ENCODE measurements at places on chromosomes 1 and 21.

GRCh38 chr1:211876851-211877590 lies 46.5 kb upstream of the LPGAT1 start:
- no peak for DNase-seq

DNA sequence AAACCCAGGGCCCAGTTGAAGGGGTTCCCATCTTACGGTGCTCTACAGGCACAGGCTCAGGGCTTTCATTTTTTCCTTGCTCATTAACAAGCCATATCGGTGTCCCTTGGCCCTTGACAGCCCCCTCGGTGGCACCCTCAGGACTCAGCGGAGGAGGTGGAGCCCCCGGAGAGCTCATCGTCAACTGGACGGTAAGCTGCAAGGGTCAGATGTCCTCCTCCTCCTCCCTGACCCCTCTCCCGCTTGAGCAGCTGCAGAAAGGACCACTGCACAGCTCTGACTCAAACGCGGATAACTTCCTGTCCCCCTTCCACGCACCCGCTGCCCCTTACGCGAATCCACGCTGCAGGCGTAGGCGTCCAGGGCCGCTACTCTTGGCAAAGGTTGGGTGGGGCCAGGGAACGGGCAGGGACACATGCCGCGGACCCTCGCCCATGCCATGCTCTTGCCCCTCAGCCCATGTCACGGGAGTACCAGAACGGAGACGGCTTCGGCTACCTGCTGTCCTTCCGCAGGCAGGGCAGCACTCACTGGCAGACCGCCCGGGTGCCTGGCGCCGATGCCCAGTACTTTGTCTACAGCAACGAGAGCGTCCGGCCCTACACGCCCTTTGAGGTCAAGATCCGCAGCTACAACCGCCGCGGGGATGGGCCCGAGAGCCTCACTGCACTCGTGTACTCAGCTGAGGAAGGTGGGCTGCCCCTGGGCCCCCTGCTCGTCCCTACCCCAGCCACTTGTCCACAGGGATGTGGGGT lies 14.7 kb downstream of the TMEM81 start:
- no peak for DNase-seq

DNA sequence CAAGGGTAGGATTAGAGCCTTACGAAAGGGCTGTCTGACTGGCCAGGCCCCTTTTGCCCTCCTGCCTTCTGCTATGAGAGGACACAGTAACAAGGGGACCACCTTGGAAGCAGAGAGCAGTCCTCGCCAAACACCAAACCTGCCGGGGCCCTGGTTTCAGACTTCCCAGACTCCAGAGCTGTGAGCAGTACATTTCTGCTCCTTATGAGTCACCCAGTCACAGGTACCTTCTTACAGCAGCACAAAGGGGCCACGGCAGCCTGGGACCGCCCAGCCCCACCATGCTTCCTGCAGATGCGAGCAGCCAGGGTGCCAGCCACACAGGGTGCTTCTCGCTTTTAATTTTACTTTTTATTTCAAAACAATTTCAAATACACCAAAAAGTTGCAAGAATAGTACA lies 17.2 kb upstream of the POFUT2 start:
- no peak for DNase-seq

- no peak for DNase-seq
Observed at GRCh38 chr1:21855257-21856096, 43.4 kb downstream of the LDLRAD2 start.

DNA sequence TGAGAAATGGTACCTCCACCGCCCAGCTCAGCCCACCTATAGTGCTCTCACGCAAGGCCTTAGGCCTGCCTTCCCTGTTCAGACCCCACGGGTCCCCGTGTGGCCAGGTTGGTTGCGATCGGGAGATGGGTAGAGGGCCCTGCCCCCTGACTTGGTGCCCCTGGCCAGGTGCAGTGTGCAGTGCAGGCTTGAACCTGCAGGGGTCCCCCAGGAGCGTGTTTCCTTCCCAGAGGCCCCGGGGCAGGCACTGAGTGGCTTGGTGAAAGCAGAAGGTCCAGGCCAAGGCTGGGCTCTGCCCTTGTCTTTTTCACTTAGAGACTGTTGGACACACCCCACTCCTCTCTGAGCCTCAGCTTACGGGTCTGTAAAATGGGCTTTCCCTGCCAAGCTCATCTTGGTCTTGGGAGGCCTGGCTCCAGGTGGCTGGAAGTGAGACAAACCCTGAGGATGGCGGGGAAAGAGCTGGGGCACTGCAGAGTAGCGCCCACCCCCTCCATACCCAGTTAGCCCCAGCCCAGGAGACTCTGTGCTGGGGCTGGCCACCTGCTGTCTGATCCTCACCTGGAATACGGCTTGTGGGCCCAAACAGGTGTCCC lies 9.3 kb upstream of the HES5 start:
- no peak for DNase-seq

GRCh38 chr1:162158624-162159271 lies 89.3 kb downstream of the NOS1AP start:
- DNase-seq: no peak

DNA sequence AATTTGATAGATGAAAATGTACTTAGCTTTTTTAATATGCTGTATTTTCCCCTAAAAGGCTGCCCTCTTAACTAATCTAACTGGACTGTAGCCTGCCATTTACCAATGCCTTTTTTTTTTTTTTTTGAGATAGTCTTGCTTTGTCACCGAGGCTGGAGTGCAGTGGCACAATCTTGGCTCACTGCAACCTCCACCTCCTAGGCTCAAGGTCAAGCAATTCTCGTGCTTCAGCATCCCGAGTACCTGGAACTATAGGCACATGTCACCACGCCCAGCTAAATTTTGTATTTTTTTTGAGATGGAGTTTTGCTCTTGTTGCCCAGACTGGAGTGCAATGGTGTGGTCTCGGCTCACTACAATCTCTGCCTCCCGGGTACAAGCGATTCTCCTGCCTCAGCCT lies 18.7 kb downstream of the PAFAH2 start:
- DNase-seq: no peak

GRCh38 chr1:119217309-119217828 lies 76.9 kb upstream of the WARS2 start:
- DNase-seq: no peak

DNA sequence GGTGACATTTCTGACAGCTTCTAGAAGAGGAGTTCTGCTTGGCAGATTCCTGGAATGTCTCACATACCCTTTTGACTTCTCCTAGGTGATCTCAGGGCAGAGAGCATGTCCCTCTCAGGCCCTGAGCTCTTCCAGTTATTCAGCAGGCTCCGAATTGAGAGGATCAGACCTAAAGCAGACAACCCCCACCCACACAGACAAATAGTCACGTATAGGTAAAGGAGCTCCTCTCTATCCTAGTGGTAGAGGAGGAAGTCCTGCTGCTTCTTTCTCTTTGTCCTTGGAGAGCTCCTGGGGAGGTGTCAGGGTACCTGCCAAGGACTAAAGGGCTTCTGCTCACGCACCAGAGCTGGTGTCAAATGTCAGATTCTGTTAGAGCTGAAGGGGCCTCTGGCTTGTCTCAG lies 128.1 kb downstream of the IER5 start:
- no peak for DNase-seq

GRCh38 chr1:43220905-43221778 lies 48.6 kb upstream of the TMEM125 start:
- DNase-seq: no peak

GRCh38 chr1:6350416-6351088 lies 43.0 kb downstream of the ACOT7 start:
- DNase-seq: no peak

DNA sequence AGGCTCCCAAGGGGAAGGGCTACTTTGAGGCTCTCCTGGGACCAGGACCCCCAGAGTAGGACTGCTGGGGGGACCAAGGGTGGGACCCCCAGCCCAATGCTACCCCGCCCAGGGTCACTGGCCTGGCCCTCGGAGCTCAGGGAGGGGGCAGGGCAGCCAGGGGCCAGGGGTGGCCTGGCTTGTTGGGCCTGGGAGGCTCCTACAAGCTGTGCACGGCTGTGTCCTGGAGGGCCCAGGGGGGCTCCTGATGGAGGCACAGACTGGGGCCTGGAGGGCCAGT lies 2.2 kb downstream of the HES4 start:
- DNase-seq: no peak

- no peak for DNase-seq
Observed at GRCh38 chr1:113282893-113283285, 107.4 kb upstream of the MAGI3 start.

- DNase-seq: no peak
Observed at GRCh38 chr1:172746091-172746949, 87.4 kb downstream of the FASLG start.

DNA sequence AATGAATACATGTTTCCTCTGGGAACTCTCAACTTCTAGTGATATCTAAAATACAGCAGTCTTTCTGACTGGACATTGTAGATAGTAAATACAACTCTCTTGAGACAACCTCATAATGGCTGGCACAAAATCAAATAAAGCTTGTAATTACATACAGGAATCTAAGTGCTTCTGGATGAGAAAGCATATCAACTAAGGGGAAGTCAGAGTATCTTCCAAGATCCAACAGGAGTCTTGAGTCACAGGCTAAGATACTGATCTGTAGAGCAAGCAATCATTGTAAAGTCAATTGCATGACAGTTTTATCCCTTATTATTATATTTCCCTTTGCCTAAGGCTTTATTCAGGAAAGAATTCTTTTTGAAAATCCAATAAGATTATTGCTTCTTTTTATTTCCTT lies 249.9 kb downstream of the LRRIQ3 start:
- no peak for DNase-seq

DNA sequence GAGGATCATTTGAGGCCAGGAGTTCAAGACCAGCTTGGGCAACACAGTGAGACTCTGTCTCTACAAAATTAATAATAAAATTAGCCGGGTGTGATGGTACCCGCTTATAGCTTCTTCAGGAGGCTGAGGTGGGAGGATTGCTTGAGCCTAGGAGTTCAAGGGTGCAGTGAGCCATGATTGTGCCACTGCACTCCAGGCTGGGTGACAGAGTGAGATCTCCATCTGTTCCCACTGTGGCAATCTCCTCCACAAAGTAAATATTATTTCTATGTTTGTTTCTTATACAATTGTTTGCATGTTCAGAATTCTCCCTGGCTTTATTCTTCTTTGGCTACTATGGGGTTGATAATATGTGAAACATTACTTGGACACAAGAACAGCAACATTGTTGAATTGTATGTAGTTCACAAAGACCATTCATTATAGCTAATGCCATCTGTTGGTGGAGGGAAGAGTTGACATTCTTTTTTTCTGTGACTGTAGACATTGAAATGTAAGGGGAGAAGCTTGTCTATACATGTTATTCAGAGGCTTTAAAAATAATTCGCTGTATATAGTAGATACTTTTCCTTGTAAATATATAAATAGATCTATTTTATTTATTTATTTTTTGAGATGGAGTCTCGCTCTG lies 47.8 kb upstream of the SRSF10 start:
- peak; percentile 24 for DNase-seq

DNA sequence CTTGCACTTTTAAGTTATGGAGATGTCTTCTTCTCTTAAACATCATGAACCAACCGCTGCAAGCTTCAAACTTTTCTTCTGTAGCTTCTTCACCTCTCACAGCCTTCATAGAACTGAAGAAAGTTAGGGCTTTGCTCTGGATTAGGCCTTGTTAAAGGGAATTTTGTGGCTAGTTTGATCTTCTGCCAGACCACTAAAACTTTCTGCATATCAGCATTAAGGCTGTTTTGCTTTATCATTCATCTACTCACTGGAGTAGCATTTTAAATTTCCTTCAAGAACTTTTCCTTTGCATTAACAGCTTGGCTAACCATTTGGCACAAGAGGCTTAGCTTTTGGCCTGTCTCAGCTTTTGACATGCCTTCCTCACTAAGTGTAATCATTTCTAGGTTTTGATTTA lies 43.0 kb upstream of the RGL1 start:
- DNase-seq: no peak

- no peak for DNase-seq
Observed at GRCh38 chr1:9558946-9559545, 19.8 kb downstream of the SLC25A33 start.

GRCh38 chr21:43834146-43834905 lies 30.7 kb upstream of the AGPAT3 start:
- DNase-seq: no peak

DNA sequence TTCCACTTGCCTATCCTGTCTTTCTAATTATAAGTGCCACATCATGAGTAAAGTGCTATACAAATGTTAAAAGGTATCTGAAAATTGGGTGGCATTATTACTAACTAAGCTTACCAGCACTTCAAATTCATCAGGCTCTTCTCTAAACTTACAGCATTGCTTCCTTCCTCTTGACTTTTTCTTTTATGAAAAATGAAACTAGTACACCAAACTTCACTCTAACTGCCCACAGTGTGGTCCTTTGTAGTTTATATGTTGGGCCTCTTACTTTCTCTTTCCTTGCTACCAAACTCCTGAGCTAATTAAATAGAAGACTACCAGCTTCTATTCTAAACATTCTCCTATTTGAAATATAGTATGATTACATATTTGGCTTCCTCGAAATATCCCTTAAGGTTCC lies 81.8 kb downstream of the NOTCH2 start:
- no peak for DNase-seq

- DNase-seq: no peak
Observed at GRCh38 chr1:35577071-35577998, 4.2 kb downstream of the TFAP2E start.

DNA sequence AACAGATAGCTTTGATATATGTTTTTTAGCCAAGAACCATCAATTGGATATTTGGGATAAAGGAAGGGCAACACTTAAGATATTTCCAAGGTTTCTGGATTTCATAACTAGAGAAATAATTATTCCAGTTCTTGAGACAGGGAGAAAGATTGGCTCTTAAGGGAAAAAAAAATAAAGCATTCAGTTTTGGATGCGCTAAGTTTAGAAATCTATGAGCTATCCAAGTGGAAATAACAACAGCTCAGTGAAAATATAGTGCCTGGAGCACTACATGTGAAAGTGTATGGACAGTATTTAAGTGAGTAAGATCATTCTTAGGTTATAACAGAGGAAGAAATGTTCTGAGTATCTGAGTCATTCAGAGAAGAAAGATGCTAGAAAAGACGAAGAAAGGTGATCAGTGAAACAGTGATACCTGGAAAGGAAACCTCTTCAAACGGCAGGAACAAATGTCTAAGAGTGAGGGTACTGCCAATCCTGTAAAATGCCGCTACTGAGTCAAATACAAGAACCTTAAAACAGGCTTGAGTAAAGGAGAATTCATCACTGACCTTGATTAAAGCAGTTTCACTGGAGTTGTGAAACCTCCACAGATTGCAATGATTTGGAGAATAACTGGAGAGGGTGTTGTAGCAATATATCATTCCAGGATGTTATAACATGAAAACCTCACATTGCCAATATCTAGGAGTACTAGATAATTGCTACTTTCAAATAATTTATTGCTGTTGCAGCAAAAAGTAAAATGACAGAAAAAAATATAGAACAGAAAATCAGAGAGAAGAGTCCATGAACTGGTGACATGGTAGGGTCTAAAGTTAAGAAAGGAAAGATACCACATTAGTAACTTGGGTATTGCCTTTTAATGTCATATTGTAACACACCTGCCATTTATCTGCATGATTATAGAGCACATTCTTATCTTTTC lies 482.1 kb upstream of the RGS18 start:
- DNase-seq: no peak

DNA sequence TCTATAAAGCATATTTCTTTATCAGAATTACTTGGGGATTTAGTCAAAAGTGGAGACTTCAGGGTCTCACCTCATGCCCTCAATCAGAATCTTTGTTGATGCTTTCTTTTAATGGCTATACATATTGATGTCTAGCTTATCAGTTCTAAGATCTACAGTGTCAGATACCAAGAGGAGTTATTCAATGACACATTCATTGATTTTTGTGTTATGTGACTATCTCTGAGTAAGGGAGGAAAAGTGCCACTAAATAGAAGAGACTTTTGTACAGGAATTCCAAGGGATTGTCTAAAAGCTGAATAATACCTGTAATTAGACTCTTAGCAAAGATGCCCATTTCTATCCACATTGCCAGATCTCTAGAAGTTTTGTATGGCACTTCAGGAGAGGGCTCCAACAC lies 87.2 kb downstream of the HLX start:
- DNase-seq: no peak
